Upper lobe of right lung (tissue), 1 donor: ENCODE measurements at places on chromosomes 16 and 17. TPM values are rescaled to one million over a fixed set of nuclear protein-coding genes. Genes with fewer than 3 reads are reported as not detected.

NEUROD2 gene
- not detected for total RNA-seq

PRCD gene
- 7.7 TPM for total RNA-seq

DNA sequence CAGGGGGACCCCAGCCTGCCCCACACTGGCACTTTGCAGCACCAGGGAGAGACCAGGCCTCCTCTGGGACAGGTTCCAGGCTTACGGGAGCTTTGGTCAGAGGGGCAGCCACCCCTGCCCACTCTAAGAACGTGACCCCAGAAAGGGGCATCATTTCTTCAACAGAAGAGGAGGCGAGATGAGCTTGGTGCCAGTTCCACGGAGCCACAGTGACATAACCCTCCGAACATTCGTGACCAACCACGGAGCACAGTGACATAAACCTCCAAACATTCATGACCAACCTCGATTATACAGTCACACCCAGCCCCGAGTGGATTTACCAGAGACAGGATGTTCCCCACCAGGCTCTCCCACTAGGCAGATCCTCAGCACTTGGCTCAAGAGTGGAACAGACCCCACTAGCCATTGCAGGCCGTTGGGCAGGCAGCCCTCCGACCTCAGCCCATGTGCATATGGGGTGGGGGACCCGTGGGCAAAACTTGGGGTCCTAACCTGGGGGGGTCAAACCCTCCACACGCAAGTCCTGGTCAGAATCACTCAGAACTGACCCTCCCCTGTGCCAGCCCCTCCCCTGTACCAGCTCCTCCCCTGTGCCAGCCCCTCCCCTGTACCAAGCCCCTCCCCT, 112.9 kb downstream of the METRNL start:
- peak; percentile 61 for DNase-seq
- H3K27ac ChIP-seq, result peak overlapping the region; percentile 47
- H3K27me3 ChIP-seq, result no peaks in the 10 kb centered on the region
- no peak overlapping the region for H3K4me3 ChIP-seq

GRCh38 chr16:66387817-66388332, 21.4 kb downstream of the CDH5 start:
- H3K27me3 ChIP-seq, result no peaks in the 10 kb centered on the region
- no peaks in the 10 kb centered on the region for H3K36me3 ChIP-seq
- no peak for DNase-seq
- peaks cover 8% of the 10 kb centered on the region for H3K4me1 ChIP-seq

DNA sequence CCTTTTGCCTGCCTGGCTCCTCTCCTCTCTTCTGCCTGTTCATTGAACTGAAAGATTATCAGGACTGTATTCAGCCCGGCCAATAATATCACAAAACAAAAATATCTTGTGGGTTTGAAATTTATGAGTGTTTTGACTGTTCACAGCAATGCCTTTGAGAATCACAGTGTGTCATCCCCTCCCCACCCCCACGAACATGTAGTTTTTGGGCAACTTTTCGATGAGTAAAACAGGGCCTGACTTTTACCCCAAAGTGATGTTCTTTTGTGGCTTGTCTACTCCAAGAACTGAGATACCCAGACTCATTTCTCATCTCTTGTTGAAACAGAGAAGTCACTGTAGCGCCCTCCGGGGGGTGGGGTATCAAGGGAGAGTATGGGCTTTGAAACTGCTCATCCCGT, 675.7 kb downstream of the WWOX start:
- no peak overlapping the region for H3K4me3 ChIP-seq
- no peaks in the 10 kb centered on the region for H3K36me3 ChIP-seq
- no peak overlapping the region for H3K27ac ChIP-seq
- no peaks in the 10 kb centered on the region for H3K27me3 ChIP-seq
- no peak for DNase-seq

DNA sequence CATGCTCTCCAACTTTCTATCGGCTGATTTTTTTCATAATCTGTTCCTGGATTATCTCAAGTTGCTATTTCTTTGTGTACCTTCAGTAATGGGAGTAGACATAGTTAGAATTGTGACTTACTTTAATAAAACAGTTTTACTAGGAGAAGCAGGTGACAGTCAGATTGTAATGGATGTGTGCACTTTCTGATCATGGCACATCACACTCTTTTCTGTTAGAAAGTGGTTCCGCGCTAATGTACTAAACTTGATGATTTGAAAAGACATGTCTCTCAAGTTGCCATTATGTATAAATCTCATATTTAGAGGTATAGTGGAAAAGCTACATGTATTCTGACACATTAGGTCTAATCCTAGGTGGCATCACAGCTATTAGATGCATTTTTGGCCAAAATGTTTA, 121.3 kb upstream of the CDH8 start:
- no peak for DNase-seq
- H3K27me3 ChIP-seq, result no peaks in the 10 kb centered on the region
- no peak overlapping the region for H3K27ac ChIP-seq
- H3K4me1 ChIP-seq, result no peaks in the 10 kb centered on the region
- H3K4me3 ChIP-seq, result no peak overlapping the region
- H3K36me3 ChIP-seq, result no peaks in the 10 kb centered on the region

DNA sequence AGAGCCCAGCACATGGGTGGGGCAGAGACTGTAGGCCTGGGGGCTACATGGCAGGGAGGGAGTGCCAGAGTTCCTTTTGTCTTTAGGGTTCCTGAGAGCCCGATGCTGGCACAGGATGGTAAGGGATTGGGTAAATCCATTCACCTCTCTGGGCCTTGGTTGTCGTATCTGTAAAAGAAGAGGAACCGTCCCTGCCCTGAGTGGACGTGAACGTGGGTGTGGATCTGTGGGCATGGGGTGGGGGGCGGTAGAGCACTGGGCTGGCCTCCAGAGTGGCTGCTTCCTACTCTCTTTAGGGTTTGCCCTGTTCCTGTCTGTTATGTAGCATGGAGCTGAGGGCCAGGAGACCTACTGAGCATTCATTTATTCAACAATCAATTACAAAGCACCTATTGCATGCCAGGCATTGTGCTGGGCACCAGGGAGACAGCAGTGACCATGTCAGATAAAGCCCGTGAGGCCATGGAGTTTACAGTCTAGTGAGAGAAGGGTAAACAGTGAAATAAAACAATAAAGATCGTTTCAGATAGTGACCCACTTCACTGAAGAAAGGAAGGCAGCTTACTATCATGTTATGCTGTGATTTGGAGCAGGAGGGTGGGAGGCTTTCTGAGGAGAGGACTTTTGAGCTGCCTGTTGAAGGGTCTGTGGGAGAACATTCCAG, 13.1 kb upstream of the TCAP start:
- no peak for DNase-seq
- H3K4me1 ChIP-seq, result no peaks in the 10 kb centered on the region
- no peak overlapping the region for H3K4me3 ChIP-seq
- H3K27me3 ChIP-seq, result no peaks in the 10 kb centered on the region

DNA sequence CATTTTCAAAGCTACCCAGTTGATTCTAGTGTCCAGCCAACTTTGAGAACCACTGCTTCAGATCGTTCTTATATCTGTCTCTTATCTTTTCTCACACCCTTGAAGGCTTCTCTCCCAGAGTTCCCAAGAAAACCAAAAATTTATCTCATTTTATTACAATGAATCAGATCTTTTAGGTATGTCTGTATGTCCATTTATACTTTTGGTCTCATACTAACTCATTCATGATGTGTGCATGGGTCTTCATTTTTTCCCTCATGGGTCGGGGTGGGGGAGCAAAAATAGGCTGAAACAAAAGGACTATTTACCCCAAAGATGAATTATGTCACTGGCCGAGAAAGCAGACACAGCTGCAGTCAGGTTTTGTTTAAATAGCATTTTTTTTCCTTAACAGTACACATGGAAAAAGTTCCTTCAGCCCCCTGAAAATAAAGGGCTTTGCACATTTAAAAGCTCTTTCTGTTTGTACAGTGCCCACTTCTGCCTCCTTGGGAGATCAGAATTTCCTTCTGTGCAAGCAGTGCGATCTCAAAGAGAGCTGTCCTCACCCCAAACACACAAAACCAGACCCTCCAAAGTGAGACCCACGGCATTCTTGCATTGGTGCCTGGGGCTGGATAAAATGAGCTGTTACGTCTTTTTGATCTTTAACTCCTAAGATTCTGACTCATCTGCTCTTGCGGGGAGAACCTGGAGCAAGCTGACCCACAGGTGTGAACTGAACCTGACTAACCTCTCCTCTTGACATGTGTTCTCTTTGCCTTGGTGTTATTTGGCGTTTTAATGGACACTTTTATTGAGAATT, 251.2 kb upstream of the ELAC2 start:
- H3K27me3 ChIP-seq, result no peaks in the 10 kb centered on the region
- no peak for DNase-seq
- no peaks in the 10 kb centered on the region for H3K4me1 ChIP-seq
- no peak overlapping the region for H3K4me3 ChIP-seq
- H3K27ac ChIP-seq, result no peak overlapping the region

- H3K27ac ChIP-seq, result no peak overlapping the region
- H3K4me1 ChIP-seq, result peaks cover 4% of the 10 kb centered on the region
- DNase-seq, result no peak
- peaks cover 37% of the 10 kb centered on the region for H3K36me3 ChIP-seq
- no peak overlapping the region for H3K4me3 ChIP-seq
Observed at GRCh38 chr16:67885545-67885944, 860 bp downstream of the NRN1L start.

- no peaks in the 10 kb centered on the region for H3K27me3 ChIP-seq
- DNase-seq, result no peak
- no peak overlapping the region for H3K27ac ChIP-seq
- peaks cover 95% of the 10 kb centered on the region for H3K36me3 ChIP-seq
Observed at GRCh38 chr17:32357615-32358014, 7.7 kb downstream of the ZNF207 start.

DNA sequence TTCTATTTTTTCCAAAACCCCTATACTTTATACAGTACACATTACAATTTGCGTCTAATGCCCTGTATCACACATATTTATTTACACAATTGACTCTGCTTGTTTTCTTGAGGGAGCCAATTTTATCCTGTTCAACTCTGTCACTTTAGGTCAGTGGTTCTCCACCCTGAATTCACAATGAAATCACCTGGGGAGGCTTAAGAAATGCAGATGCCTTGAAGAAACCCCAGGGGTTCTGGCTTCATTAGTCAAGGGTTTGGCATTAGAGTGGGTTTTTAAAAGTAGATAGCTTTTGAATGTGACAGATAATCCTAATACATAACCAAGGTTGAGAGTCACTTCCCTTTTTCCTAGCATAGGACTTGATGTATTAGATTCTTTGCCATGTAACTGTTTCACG, 398.6 kb upstream of the ERCC4 start:
- H3K27me3 ChIP-seq, result no peaks in the 10 kb centered on the region
- H3K27ac ChIP-seq, result no peak overlapping the region
- H3K4me3 ChIP-seq, result no peak overlapping the region

- H3K4me3 ChIP-seq, result no peak overlapping the region
- no peaks in the 10 kb centered on the region for H3K27me3 ChIP-seq
- no peak for DNase-seq
Observed at GRCh38 chr16:3534126-3534525, 33.3 kb downstream of the CLUAP1 start.
